ENCODE measurements at places on chromosomes 7 and 10.
A peak's percentile ranks its signal among the peaks of the same experiment; 100 is the strongest.

DNA sequence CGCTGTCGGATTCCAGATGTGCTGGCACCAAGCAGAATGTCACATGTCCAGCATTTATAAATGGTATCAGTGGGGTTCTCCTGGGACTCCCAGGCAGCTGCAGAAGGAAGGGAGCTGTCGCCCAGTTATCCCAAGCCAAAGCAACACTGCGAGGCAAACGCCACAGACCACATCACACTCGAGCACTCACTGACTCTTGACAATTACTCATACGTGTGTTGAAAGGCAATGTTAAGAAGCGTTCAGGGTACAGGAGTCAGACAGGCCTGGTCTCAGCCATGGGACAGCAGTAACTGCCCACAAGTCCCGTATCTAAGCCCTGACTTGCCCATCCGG, 113.4 kb downstream of the DIP2C start:
- DNase-seq, result no peak

- DNase-seq, result no peak
Observed at GRCh38 chr10:78898341-78899097, 170.2 kb upstream of the ZMIZ1 start.

- no peak for DNase-seq
Observed at GRCh38 chr7:2446676-2447075, 29.5 kb downstream of the GRIFIN start.

GRCh38 chr7:135236727-135237126, 3.1 kb downstream of the STRA8 start:
- DNase-seq, result no peak

DNA sequence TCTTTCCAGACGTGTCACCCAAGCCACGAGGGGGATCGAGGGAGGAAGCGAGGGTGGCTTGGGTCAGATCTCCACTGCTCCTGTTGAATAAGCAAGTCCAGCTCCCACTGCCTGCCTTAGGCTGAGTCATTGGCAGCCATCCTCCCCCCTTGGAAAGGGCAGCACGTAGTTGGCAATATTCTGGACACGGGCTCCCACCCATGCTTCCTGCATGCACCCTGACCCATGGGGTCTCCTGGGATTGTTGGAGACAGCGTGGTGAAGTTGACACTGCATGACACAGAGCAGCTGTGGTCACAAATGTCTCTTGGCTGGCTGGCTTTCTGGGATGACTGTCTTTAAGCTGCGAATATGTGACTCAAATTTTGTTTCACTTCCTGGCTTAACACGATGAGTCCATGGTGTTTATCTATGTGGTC, 11.2 kb downstream of the BTBD16 start:
- no peak for DNase-seq

- no peak for DNase-seq
Observed at GRCh38 chr7:63039882-63040281, 958.8 kb upstream of the ZNF722 start.

- DNase-seq, result no peak
Observed at GRCh38 chr10:127142136-127142535, 54.3 kb downstream of the INSYN2A start.

DNA sequence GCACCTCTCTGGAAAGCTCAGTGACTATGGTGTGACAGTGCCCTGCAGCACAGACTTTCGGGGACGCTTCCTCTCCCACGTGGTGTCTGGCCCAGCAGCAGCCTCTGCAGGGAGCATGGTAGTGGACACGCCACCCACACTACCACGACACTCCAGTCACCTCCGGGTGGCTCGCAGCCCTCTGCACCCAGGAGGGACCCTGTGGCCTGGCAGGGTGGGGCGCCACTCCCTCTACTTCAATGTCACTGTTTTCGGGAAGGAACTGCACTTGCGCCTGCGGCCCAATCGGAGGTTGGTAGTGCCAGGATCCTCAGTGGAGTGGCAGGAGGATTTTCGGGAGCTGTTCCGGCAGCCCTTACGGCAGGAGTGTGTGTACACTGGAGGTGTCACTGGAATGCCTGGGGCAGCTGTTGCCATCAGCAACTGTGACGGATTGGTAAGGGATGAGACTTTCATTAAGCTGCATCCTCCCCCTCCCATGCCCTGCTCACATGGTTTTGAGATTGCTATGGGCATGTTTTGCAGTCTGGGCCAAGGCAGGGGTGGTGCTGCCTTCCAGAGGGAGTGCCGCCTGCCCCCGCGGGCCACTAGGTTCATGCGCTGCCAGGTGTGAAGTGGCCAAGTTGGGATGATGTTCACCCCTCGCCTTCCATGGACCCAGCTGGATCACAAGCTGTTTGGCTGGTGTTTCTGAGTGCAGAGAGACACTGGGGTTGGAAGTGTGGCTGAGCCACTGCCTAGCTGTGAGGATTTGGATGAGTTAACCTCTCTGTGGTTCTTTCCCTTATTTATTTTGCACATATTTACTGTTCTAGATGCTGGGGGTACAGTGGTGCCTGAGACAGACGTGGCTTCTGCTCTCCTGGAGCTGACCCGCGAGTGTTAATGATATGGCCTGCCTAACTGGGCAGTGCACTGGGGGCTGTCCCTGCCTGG, 2.5 kb downstream of the ADAMTS14 start:
- no peak for DNase-seq

DNA sequence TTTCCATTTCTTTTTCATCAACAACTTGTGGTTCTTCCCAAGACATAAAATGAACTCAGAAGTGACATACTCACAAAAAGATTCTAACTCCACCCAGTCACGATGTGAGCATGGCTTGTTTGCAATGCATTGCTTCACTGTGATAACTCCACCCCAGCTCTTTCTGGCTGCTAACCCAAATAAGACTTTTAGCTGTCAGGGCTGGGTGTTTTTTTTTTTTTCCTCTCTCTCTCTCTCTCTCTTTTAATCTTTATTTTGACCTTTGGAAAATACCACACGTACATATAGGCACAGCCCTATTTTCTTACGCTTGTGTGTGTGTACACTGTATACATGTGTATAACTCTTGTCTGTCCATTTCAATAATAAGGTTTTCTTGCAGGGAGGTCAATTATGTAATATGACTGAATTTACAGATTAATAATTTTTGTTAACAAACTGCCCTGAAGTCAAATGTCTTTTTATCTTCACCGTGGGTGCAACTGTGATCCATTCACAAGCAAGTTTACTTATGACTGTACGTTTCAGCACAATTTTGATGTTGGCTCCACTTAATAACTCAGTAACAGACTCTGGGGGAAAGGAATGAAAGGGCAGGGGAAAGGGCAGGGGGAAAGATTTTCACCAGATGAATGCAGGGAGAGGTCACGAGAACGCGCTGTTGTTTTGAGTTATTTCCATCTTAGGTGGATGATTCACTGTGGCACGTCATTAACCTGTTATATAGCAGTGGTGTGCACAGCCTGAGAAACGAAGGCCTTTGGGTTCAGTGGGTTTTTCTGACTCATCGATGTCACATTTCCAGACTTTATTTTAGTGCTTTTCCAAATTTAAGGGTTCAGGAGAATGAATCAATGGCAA, 49.1 kb downstream of the APBB1IP start:
- DNase-seq, result no peak

- no peak for DNase-seq
Observed at GRCh38 chr7:141483044-141483443, 68.2 kb upstream of the AGK start.

DNA sequence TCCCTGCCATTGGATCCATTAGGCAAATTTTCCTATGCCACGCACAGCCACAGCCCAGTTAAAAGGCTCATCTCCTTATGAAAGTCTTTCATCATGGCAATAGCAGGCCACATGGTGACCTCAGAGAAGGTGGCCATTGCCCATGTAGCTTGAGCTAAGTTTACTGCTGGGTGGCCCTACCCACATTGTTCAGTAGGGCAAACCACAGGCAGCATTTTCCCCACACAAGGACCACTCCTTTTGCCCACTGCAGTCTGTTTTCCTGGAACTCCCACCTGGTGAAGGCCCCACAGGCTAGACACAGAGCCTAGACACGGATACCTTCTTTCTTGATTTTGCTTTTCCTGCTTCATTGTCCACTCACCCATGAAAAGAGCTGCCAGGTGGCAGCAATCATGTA, 101.5 kb upstream of the NPVF start:
- no peak for DNase-seq

- no peak for DNase-seq
Observed at GRCh38 chr7:73919694-73920375, 58.9 kb downstream of the TMEM270 start.

- peak; percentile 98 for DNase-seq
Observed at GRCh38 chr7:25951414-25952260, 200.4 kb upstream of the NFE2L3 start.

DNA sequence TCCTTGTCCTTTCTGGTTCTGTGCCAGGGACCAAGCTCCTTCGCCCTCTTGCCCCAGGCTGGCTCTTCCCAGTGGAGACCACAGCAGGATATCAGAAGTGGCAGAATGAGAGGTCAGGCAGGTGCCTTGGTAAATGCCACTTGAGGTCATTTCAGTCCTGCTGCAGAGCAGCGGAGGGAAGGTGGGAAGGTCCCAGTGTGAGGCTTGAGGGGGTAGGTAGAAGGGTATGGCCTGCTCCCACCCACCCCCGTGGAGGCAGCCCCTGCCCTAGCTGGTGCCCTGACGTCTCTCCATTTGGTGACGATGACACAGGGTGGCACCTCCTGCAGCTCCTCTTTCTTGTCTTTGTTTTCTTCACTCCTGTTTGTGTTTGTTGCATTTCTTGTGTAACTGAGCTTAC, 538.8 kb downstream of the TCERG1L start:
- DNase-seq, result peak; percentile 4

GRCh38 chr7:135321556-135321955, 87.9 kb downstream of the STRA8 start:
- DNase-seq, result no peak

- peak; percentile 7 for DNase-seq
Observed at GRCh38 chr7:55140221-55140940, 121.6 kb downstream of the EGFR start.

GRCh38 chr7:112154690-112155089, 51.5 kb downstream of the DOCK4 start:
- DNase-seq, result no peak

DNA sequence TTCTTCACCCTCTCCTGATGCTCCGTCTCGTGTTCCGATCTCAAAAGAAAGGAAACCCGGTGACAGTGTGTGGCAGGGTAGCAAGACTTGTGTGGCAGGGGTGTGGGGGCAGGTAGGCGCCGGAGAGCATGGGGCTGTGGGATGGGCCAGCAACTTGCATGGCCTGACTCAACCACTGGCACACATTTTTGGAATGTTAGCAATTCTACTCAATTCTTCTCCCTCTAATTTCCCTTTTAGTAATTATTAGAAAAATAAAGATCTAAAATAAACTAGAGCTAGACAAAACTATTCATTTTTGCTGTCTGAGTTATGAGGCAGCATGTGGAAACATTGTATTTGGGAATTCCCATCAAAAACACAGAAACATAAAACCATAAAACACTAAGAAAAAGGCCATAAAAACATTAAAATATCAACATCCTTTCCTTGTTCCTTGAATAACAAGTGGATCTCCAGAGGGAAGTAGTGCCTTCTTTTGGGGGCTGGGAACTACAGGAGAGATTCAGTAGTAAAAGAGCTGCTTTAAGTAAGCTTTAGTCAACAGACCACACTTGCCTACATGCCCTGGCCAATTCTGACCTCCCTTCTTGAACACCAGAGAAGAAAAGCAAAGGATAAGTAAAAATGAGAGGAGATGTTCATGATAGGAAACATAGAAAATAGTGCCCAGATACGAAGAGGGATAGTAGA, 21.8 kb downstream of the SEMA3C start:
- no peak for DNase-seq

DNA sequence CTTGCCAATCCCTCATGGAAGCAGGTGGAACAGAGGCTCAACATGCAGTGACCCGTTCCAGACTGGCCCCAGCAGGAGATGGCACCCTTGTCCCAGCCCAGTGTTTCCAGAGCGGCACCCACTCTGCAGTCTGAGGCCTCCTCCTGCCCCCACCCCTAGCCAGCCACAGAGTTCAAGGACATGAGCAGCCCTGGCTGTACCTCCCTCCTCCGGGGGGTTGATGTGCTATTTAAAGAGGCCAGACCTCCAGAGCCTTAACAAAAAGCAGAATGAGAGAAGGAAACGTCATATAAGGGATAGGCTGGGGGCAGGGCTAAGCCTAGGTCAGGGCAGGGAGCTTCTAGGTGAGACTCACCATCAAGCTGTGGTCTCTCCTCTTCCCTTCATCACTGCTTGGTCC, 115.7 kb upstream of the NANOS1 start:
- DNase-seq, result no peak

DNA sequence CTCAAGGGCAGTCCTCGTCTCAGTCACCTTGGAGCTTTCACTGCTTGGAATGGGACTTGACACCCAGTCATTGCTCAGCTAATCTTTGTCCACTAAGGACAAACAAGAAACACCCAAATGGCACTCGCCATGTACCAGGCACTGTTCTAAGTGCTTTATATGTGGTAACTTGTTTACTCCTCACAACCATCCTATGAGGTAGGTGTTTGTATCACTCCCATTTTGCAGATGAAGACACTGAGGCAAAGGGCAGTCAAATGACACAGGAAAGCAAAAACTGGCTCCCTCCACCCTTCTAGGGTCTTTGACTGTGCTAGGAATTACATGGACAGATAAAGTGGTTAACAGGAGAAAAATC, 24.7 kb downstream of the DNAJB12 start:
- no peak for DNase-seq

DNA sequence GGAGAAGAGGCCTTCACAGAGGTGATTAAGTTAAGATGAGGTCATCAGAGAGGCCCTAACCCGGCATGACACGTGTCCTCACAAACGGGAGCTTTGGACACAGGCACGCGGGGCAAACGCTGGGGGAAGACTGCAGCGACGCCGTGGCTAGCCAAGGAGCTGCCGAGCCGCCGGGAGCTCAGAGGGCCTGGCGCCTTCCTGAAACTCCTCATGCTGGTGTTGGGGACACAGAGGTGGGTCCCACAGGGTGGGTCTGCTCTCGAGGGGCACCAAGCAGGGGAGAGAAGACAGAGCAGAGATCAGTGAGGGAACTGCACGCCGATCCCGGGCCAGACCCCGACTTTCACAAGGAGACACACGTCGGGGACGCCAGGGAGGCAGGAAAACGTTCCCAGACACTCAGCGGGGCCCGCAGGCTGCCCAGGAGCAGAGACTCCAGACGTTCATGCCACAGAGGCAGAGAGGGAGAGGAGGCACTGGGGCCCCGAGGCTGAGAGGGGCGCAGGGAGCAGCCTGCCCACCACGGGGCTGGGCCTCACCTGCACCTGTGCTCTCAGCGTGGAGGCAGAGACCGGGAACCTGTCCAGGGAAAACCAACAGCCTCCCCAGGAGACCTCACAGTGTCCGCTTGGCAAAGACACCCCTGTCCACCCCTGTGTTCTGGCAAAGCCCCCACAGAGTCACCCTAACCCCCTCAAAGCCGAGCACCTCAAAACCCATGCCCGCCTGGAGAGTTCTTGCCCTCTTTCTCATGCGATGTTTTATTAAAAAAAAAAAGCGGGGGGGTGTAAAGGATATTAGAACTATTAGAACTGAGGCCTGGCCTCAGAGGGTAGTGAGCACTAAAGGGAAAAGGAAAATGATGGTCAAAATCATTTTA, 103.8 kb downstream of the PDGFA start:
- no peak for DNase-seq

- no peak for DNase-seq
Observed at GRCh38 chr7:151039850-151040548, 8.3 kb upstream of the ASIC3 start.

- DNase-seq, result no peak
Observed at GRCh38 chr7:134290286-134290685, 26.4 kb downstream of the SLC35B4 start.
